Stimulated activated CD4-positive, alpha-beta T cell treated with anti-CD3 and anti-CD28 coated beads, Interleukin-4, amount 100 ng/mL, for 4 hours (primary cell): ENCODE measurements at places on chromosomes 3 and 15.

DNA sequence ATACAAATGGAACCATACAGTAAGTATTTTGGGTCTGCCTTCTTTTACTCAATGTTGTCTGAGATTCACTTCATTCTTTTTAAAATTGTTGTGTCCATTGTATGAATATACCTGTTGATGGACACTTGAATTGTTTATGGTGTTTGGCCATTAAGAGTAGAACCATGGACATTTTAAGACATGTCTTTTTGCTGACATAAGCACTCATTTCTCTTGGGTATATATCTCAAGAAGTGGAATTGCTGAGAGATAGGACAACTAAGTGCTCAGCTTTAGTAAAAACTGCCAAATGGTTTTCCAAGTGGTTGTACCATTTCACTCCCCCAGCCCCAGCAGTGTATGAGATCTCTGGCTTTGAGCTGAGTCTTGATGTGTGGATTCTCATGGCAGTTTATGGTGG is 28.2 kb downstream of the POMGNT2 start:
- no peak for DNase-seq

DNA sequence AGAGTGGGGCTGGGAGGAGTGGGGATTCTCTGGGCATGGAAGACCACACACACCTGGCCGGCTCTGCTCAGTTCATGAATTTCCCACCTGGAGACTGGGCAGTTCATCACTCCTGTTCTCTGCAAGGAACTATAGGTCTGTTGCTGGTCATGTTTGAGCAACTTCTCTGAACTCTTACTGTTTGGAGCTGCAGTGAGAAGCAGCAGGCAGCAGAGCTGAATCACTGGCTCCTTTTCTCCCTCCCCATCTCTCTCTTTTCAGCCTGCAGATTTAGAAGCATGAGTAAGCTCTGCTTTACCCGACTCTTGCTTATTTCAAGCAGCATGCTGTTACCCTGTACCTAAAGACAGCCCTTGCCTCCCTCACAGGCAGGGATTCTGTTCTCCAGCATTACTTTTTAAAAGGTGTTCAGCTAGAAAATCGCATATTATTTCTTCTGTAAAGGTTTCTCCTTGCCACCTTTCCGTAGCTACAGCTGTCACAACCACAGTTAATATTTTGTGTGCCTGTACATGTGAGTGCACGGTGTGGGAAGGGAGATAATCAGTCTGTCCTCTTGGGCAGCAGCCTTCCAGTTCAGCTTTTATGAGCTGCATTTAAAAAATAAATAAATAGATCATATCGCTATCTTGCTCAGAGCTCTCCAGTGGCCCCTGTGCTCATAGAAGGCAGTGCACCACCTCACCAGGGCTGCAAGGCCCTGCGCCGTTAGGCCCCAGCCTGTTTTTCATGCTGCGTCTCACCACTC is 131.6 kb downstream of the CHCHD6 start:
- no peak for DNase-seq

DNA sequence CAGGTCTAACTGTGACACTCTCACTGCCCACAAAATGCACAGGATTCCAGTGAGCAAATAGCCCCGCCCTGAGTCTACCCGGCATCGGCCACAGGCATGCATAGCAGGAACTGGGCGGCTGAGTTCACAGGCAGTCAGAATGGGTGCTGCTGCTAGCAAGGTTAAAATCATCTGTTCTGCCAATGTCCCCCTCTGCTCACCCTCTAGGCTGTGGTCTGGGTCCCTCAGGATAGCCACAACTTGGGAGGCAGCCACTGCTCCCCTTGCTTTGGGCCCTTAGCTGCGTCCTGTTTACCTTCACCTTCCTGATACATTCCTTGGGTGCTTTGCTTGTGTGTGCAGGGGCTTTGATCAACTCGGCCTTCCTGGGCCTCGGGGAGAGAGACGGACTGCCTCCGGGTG is 232.9 kb upstream of the RGMA start:
- DNase-seq, result no peak

DNA sequence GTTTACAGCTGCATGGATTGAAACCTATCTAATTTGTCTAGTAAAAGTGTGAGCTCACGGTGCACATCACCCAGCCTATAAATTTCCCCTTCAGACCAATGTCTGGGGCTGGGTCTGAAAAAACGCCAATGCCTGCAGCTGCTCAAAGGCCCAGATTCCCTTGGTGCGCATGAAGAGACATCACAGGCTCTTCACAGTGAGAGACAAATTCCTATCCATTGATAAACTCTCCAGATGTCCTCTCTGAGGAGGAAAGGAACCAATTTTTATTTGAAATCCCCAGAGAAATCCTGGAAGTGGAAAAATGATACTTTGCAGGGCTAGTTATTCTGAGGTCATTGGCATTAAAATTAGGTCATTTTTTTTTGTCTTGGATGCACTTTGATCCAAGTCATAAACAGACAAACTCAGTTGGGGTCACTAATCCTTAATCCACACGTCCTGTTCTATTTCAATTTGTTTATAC is 360.5 kb downstream of the EPHA3 start:
- DNase-seq, result no peak

DNA sequence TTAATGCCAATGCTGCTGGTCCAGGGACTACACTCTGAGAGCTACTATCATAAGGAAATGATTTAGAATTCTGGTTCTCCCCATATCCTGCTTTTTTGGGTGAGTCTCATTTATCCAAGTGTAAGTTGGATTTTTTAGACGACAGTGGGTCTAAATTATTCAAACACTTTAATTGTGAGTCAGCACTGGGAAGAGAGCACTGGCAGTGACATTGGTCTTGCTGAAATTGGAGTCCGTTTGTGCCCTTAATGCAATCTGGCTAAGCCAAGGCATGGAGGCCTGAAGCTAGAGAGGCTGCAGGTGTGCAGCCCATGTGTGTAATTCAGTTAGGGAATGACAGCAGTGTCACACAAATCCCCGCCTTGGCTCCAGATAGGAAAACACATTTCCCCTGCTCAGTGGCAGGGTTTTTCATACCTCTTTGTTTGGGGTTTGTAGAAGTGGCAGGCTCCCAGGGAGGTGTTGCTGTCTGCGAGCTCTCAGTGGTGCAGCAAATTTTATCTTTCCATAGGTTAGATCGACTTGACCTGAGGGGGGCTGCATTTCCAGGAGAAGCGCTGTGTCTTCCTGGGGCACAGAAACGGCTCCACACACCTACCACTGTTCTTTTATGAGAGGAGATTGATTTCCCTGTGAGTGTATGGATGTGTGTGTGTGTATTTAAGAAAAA is 197.7 kb downstream of the CD47 start:
- DNase-seq, result no peak

DNA sequence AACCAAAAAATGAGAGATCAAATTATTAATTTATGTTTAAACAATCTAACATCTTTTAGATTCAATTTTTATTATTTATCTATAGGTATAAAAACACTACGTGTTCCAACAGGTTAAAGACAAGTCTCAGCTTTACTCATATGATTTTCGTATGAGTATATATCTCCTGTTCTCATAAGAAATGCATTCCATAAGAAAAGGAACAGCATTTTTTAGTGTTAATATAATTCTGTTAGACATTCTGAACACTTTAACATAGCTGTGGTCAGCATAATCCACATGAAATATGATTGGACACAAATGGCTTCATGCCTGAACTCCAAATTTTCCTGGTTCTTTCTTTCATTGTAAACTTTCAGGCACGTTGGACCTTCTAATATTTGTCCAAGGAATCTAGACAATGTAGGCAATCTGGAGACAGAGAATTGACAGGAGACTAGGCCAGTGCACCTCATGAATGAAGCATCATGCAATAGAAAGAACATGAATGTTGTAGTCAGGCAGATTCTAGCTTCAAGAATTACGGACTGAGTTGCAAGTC is 1122.0 kb upstream of the ALCAM start:
- DNase-seq, result no peak

DNA sequence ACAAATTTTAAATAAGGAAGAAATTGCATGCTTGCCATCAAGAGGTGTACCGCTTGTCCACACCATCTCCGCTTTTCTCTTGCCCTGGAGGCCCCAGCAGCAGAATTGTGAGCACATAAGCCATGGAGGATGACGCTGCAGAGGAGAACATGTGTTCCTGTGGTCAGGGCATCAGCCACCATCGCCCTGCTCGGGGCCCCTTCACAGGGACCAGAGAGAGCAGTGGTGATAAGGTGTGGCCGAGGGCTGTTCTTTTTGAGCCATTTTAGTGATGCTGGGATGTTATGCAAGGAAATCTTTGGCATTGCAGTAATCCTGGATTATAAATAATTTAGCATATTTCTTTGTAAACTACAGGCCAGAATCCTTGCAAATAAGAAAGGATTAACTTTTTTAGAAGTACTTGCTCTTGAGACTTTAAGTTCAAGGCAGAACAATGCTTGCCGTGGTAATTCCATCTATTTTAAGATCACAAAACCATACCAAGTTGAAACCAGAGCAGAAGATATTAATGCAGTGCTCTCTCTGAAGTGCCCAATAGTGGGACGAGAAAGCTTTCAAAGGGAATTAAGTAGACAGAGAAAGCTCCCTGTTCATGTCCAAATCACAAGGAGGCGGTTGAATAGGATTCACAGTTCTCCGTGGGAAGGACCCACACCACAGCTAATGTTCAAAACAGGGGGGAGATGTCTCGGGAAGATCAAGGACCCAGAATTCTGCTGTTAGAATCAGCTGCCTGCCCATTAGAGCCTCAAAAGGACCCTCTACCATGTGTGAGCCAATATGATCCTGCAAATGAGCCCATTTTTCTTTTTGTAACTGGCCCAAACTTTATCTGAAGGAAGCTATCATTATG is 338.5 kb downstream of the RORA start:
- DNase-seq, result no peak

- DNase-seq, result no peak
Measured at GRCh38 chr15:44570361-44570760, 33.4 kb downstream of the EIF3J start.

- DNase-seq, result no peak
Measured at GRCh38 chr3:54783611-54784010, 144.2 kb downstream of the LRTM1 start.

DNA sequence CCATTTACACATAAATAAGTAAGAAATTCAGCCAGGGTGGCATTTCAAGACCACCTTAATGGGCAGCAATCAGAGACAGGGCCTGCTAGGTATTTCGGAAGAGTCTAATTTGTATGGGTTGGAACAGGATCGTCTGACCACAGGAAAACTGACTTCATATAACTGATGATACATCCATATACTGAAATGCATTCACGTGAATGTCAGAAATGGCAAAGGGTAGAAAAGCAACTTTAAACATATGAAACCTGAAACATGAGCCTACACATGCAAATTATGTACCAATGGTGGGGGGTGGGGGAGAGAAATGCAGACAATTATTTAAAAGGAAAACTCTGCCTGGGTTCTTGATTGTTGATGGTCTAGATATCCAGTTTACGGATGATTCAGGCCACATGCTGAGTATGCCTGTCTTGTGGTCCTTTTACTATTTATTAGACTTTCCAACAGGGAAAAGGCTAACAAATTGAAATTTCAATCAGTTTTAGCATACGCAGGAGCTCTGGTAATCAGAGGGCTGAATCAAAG is 582.2 kb downstream of the FOXP1 start:
- no peak for DNase-seq

DNA sequence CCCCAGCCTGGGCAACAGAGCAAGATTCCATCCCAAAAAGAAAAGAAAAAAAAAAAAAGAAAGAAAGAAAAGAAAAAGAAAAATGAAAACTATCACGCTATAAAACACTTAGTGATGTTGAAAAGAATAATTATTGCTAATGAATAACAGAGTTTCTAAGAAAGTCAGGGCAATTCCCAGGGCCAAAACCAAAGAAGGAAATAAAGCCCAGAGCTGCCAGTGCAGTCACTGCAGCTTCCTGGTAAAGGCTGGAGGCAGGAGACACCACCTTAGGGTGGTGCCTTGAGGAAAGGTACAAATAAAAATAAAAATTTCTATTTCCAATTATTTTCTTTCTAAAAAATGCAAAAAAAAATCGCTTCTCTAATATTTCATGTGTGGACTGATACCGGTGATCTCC is 19.7 kb upstream of the UACA start:
- DNase-seq, result no peak

DNA sequence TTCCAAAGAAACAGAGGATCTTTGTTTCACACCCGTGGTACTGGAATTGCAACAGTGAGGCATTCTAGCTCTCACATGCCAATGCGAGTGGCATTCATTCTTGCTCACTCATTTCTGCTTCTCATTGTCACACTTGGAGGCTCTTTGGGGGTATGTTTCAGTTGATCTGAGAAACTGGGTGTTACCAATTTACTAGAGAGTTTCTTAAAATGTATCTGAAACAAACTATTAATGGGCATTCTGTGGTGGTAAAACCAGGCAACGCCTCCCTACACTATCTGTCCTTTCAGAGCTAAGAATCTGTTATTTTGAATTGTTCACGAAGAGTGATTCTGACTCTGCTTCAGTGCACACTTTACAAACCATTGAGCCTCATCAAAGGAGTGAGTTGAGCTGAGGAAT is 140.6 kb upstream of the BHLHE40 start:
- no peak for DNase-seq

GRCh38 chr15:43134157-43134635 is 810 bp downstream of the TMEM62 start:
- no peak for DNase-seq

DNA sequence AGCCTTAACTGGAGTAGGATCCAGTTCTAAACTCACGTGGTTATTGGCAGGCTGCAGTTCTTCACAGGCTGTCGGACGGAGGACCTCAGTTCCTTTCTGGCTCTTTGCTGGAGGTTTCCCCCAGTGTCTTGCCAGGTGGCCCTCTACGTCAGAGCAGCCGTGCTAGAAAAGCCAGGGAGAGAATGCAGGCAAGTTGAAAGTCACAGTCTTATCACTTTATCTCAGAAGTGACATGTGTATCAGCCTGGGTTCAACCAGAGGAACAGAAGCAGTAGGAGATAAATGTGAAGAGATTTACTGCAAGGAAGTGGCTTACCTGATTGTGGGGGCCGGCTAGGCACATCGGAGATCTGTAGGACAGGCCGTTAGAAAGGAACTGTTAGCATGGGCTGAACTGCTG is 125.3 kb upstream of the BNIP2 start:
- DNase-seq, result peak; percentile 25

DNA sequence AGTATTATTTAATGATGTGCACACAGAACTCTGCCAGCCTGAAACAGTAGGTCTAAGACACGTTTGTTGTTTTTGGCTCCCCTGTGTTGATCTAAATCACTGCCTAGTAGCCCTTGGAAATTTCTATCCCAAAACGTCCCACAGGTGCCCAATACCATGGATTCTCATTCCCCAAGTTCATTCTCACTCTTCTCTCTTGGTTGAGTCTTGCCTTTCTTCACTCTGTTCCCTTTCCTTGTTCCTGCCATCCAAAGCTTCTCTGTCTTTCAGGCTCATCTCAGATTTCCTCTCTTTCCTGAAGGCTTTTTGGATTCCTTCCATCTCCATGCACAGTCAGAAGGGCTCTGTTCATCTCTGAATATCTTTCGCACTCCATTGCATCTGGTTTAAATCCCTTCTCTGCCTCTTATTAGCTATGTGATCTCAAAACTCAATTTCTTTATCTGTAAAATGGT is 54.2 kb downstream of the PPARG start:
- no peak for DNase-seq

GRCh38 chr15:27241943-27242342 is 271.0 kb downstream of the GABRG3 start:
- DNase-seq, result no peak

GRCh38 chr15:75335313-75335704 is 554 bp upstream of the COMMD4 start:
- DNase-seq, result no peak
